ENCODE measurements at places on chromosomes 5 and 9. TPM values are rescaled to one million over a fixed set of nuclear protein-coding genes. Genes with fewer than 3 reads are reported as not detected.

SETD9 gene
- total RNA-seq, result 7.6 TPM

- no peaks in the 10 kb centered on the region for H3K27me3 ChIP-seq
- DNase-seq, result no peak
- H3K4me1 ChIP-seq, result no peaks in the 10 kb centered on the region
- no peaks in the 10 kb centered on the region for H3K36me3 ChIP-seq
- H3K4me3 ChIP-seq, result no peak overlapping the region
These were observed 28.2 kb downstream of the YIPF5 start for GRCh38 chr5:144142139-144142823.

GPX8 gene
- 7.1 TPM for total RNA-seq

- H3K4me3 ChIP-seq, result no peak overlapping the region
- H3K4me1 ChIP-seq, result no peaks in the 10 kb centered on the region
- DNase-seq, result no peak
- no peaks in the 10 kb centered on the region for H3K36me3 ChIP-seq
- H3K27ac ChIP-seq, result no peak overlapping the region
These were observed 98.9 kb upstream of the CPEB4 start for GRCh38 chr5:173789031-173789920.

- DNase-seq, result no peak
- H3K27me3 ChIP-seq, result no peaks in the 10 kb centered on the region
These were observed 6.7 kb upstream of the DBH start for GRCh38 chr9:133629221-133630110.

DNA sequence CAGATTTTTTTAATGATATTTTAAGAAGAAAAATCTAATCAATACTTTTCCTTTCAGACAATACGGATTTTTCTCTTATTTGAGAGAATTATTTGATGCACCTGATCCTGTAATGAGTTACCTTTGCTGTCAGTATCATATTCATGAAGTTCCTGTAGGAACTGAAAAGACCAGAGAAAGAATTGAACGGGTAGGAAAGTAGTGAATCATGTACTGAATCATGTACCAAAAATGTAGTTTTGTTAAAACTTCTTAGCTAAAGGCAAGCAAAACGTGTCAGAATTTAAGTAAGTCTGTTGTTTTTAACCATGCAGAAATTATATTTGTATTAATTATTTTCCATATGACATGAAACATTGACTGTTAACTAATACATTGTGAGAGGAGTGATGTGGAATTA, 56.6 kb downstream of the SMC5 start:
- no peaks in the 10 kb centered on the region for H3K27me3 ChIP-seq
- no peaks in the 10 kb centered on the region for H3K36me3 ChIP-seq
- H3K4me3 ChIP-seq, result no peak overlapping the region
- H3K27ac ChIP-seq, result no peak overlapping the region

C9orf50 gene
- total RNA-seq, result not detected
